CD4-positive, alpha-beta T cell treated with Interleukin-12 subunit alpha and Interleukin-12 subunit beta, for 1 hour (primary cell): ENCODE measurements at places on chromosomes 1 and 21.

DNA sequence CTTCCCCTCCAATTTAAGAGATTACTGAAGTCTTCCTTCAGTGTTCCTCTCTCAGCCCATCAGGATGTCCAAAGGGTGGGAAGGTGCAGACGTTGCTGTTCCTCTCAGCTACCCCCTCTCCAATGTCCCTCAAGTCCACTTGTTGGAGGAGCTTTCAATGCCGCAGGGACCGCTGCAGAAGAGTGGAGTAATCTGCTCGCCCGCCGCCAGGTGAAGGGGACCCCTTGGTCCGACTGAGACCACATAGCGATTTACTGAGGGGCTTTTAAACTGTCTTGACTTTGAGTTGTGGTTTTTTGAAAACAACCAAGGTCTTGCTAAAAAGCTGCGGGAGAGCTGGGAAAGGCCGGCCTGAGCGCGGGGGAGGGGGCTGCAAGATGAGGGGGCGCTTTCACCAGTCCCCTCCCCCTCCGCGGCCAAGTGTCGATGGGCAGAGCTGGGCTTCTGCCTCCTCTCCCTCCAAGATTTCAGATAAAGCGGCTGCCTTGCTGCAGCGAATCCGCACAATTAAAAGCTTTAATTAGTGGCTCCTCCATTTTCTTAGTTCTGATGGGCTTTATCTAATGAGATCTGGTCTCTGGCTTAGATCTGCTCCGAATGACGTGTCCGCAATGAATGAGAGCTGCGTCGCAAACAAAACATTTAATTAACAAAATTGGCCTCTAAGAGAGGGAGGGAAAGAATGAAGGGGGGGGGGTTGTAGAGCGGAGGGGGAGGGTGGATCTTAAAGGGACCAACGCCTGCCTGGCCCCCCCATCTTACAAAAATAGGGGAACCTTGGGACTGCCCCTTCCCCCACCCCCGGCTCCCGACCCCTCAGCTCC lies 5.9 kb downstream of the LMO4 start:
- peak; percentile 49 for DNase-seq

DNA sequence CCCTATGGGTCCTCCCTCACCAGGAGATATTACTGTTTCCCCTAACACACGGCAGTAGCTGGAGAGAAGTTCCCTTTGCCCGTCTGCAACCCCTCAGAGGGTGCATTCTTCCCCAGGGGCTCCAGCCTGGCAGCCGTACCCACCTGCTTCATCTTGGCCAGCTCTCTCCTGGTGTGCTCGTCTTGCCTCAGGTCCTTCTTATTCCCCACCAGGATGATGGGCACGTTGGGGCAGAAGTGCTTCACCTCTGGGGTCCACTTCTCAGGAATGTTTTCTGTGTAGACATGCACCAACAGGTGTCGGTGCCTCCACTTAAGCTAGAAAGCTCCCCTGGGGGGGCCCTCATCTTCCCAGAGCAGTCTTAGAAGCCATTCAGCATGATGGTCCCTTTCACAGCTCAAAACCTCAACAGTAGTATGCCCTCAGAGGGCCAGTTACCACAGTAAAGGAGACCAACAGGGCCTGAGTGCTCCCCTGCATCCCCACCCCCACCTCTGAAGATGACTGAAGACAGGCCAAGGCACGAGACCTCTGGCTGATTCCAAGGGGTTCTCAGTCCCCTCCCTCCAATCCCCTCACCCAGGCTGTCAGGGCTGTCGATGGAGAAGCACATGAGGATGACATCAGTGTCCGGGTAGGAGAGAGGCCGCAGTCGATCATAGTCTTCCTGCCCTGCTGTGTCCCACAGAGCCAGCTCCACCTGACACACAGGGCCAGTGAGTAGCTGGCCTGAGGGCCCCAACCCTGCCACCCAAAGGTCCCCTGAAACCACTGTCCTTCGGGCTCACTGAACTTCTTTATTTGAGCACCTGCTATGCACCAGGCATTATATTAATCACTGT lies 4.3 kb downstream of the RHOC start:
- no peak for DNase-seq

- no peak for DNase-seq
Measured at GRCh38 chr21:27813750-27814149, 846.9 kb upstream of the ADAMTS5 start.

DNA sequence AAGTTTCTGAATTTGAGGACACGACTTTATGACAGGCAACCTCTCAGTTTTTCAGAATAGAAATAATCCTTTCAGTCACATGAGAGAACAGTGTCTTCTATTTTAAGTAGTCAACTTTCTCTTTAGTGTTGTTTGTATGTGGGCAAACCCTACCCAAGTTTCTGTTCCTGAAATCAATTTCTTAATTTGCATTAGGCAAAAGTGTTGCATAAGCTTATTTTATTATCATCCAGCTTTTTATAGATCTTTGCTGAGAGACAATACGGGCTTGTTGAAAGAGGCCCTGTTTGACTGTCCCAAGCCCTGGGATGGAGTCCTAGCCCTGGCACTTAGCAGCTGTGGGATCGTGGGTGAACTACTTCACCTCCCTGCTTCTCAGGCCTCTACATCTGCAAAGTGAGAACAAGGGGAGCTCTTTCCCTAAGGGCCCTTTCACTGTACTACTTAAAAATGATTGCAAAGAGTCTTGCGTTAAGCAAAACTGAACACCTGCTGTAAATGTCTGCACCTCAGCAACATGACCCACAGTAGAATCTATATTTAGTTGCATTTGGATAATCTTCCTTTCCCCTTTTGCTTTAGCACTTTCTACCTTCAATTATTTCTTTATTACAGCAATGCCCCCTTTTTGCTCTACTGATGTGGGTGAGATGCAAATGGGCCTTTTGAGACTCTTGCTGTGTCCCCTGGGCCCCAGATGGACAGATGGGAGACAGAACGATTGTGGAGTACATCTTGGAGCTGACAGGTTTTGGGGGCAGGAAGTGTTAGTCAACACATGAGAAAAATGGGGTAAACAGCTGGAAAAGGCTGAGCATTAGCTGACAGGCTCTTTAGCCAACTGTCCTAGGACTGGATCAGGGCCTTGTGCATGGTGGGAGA lies 41.0 kb upstream of the SCAF4 start:
- no peak for DNase-seq

DNA sequence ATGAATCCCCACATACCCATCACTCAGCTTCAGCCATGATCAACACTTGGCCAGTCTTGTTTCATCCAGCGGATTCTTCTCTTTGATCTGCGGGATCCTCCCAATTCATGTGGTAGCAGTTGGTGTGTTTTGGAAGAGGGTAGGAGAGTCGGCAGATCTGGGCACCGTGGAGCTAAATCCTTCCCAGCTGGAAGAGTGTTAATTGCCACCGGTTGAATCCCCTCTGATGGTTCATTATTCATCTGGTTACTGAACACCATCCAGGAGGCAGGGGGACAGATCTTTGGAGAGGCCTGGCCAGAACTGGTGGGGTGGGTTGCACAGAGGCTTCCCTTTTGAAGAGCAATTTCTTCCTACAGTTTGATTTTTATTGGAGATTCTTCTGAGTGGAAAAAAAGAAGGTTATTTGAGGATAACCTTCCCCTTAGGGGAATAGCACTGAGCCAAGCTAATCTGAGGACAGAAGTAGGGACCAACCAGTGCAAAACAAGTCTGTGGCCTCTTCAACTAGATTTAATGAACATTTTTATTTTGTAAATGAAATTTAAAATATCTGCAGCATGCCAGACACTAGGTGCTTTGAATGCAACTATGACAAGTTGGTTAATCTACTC lies 8.1 kb downstream of the NFASC start:
- no peak for DNase-seq

- no peak for DNase-seq
Measured at GRCh38 chr1:54464477-54465146, 58.4 kb upstream of the SSBP3 start.

DNA sequence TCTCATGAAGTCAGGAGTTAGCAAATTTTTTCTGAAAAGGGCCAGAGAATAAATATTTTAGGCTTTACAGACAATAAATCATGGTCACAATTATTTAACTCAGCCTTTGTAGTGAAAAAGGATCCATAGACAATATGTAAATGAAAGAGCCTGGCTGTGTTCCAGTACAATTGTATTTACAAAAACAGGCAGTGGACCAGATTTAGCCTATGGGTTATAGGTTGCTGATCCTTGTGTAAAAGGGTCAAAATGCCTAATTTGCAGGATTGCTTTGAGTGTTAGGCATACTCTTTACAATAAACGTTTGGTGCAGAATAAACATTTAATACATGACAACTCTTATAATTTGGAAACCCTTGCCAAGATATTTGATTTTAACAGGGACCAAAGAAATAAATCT lies 6.5 kb downstream of the SLAMF7 start:
- DNase-seq: no peak

DNA sequence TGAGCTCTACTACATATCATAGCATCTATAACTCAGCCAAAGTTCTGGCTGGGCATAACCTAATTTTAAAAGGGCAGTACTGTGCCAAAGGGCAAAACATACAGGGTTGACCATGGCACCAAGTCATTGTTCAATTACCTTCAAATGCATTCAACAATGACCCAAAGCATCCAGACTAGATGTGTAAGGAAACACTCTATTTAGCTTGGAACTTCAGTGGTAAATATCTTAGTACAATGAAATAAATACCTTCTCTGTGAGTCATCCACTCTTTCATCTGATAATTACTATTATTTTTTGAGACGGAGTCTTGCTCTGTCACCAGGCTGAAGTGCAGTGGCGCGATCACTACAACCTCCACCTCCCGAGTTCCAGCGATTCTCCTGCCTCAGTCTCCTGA lies 70.0 kb downstream of the NVL start:
- DNase-seq: no peak
